H7 (cell line): ENCODE measurements at places on chromosomes 7 and 10. TPM values are rescaled to one million over a fixed set of nuclear protein-coding genes. Genes with fewer than 3 reads are reported as not detected.

GRCh38 chr7:43199371-43200160 is 87.1 kb downstream of the HECW1 start:
- no peak for DNase-seq

DNA sequence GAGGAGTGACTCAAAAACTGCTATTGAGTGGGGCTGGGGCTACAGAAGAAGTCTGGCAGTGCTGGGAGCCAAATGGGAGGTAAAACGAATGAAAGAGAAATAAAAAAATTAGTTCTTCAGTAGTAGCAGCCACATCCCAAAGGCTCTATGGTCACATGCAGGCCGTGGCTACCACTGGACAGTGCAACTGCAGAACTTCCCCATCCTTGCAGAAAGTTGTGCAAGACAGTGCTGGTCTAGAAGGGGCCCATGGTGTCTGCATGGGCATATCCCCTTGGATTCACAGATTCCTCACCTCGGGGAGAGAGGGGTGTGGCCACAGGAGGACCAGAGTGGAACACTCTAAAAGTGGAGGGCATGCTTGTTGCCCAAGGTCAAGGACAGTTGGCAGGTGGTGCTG is 47.6 kb downstream of the RPS24 start:
- no peak for DNase-seq

ASB10 gene
- total RNA-seq, result not detected in 2 replicates

GRCh38 chr10:61785473-61786105 is 115.9 kb upstream of the ARID5B start:
- DNase-seq, result no peak

PARG gene
- total RNA-seq, result 32.1 and 38.7 TPM in 2 replicates

DNA sequence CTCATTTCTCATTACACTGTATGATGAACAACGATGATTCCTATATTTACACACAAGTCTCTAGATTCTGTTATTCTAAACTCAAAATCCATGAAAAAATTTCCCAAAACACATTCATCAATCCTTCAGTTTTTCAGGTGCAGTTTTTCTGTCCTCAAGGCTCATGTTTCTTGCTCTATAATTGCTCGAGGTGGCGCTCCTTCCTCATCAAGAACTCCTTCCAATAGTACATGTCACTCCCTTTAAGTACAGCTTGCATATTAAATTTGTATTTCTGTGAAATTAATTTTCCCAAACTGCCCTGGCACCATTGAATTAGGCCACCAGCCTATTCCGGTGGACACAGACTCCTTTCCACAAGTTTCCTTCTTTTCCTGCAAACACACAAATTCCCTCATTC is 188.7 kb upstream of the MINDY3 start:
- no peak for DNase-seq

DNA sequence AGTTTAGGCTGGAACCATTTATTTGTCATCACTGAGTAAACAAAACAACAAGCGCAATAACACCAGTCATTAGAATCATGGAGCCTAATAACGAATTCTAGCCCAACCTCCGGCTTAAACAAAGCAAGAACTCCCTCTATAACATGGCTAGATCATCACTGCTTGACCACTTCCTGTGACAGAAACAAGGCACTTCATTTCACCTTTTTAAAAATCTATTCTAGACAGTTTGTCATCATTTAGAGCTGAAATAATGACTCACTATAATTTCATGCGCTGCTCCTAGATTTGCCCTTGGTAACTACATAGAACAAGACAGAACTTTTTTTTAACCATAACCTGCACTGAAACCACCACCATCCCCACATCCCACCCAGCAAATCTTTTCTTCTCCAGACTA is 81.3 kb downstream of the OSBPL3 start:
- DNase-seq, result no peak
